C1 segment of cervical spinal cord (tissue), 14 donors: ENCODE measurements at places on chromosomes 11 and 22.
A peak's percentile ranks its signal among the peaks of the same experiment; 100 is the strongest.

- DNase-seq, result peak; percentile 63
Observed at GRCh38 chr11:2376751-2377451, at the start of gene CD81. TSS of gene CD81 (plus strand) at chr11:2377310. CDS start at chr11:2377550, 240 bp downstream.

GRCh38 chr11:93653080-93653479 lies 8.4 kb upstream of the CEP295 start:
- DNase-seq, result no peak

GRCh38 chr11:119560961-119561360 lies 138.0 kb upstream of the THY1 start:
- DNase-seq, result no peak

GRCh38 chr22:36325154-36326031 lies 62.4 kb downstream of the MYH9 start:
- DNase-seq, result no peak

DNA sequence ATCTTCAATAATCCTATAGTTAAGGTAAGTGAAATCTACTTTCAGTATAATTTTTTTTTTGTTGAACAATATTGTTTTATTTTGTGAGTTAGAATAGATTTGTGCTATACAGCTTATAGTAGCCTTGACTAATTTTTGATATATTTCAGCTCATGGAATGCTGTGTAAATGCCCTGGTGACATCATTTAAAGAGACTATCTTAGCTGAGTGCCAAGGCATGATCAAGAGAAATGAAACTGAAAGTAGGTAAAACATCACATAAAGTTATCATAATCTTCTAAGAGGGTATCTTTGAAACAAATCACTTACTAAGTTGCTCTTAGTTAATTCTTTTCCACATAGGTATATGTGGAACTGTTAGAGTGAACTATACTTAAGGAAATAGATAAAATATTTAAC lies 51.4 kb upstream of the ACAT1 start:
- no peak for DNase-seq

DNA sequence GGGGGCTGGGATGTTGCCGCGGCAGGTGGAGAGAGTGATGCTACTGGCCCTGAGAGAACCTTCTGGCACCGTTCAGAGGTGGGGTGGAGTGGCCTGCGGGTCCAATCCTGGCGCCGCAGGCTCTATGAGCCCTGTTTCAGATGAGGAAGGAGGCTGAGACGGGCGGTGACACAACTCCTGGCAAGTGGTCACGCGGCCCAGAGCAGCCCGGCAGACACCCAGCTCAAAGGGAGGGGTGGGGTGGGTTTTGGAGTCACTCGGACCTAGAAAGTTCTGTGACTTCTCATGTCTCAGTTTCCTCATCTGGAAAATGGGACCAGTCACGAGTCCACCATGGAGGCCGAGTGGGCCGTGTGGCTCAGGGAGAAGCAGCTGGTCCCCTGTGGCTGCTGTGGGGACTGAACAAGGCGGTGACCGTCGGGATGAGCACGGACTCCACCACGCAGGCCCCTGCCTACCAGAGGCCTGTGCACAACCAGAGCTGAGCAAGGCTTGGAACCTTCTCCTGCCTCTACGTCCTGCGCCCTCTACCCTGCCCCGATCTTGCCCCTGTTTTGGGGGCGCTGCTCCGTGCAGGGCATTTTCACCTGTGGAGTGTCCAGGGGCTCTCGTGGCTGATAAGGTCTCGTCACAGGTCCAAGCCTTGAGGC lies 3.7 kb downstream of the TSPO start:
- no peak for DNase-seq

GRCh38 chr11:126109941-126110731 lies 47.5 kb upstream of the CDON start:
- DNase-seq, result no peak

GRCh38 chr11:9745411-9746211 lies 81.7 kb downstream of the SWAP70 start:
- DNase-seq, result no peak

- DNase-seq, result no peak
Observed at GRCh38 chr11:115455613-115456012, 48.6 kb downstream of the CADM1 start.

DNA sequence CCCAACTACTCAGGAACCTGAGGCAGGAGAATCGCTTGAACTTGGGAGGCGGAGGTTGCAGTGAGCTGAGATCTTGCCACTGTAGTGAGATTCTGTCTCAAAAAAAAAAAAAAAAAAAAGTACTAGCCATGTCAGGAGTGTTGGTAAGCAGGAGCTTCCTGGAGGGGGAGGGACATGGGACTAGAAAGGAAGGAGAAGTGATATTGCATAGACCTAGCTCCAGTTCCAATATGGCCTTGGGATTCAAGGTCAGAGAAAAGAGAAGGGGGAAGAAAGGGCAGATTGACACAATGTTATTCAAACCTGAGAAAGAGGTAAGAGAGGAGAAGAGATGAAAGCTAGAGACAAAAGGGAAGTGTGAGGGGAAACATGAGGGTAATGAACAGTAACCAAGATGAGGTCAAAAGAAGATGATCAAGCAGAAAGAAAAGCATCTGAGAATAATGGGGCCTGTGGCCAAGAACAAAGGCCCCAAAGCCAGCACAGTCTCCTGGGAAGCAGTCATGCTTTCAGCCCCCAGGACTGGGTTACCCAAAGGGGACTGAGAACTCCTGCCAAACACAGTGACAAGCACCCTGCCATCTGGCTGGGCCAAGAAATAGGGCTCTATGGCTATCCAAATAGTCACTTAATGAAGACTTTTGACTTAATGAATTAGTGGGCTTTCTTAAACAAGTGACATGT lies 51.7 kb upstream of the FTH1 start:
- no peak for DNase-seq

- no peak for DNase-seq
Observed at GRCh38 chr11:8217926-8218325, 45.8 kb downstream of the LMO1 start.

DNA sequence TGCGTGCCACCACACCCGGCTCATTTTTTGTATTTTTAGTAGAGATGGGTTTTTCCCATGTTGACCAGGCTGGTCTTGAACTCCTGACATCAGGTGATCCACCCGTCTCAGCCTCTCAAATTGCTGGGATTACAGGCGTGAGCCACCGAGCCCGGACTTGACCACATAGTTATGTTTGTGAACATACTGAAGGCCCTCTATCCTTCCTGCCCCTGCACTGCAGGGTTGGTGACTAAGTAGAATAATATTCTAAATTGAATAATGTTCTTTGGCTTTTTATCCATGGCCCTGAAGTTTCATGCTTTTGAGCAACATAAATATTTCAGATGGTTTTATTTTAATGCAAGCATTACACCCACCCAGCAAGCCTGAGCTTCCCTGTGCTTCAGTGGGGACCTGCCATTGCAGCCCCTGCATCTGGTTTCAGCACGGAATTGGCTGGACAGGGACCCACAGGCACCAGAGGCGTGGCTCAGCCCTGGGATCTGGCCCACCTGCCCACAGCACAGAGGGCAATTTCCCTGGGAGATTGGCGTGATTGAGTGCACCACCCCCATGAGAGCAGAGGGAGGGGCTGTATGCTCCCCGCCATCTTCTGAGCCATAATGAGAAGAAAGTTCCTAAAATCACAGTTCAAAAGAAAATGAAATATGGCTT lies 460.5 kb downstream of the BRD1 start:
- DNase-seq, result no peak

DNA sequence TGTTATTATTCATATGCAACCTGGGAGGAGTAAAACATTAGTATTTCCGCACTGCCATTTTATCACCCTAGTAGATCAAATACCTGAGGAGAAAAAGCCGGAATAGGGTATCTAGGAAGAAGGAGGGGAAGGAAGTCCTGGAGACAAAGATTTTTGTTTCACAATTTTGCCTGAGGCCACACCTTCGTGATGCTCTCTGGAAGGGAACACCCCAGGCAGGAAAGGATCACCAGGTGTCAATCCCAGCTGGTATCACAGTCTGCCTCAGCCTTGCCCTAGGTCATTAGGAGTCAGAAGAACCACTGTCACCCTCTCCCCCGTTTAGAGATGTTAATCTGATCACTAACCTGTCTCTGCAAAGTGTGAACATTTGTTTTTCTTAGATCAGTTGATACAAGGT lies 35.4 kb upstream of the IGSF9B start:
- DNase-seq, result no peak

DNA sequence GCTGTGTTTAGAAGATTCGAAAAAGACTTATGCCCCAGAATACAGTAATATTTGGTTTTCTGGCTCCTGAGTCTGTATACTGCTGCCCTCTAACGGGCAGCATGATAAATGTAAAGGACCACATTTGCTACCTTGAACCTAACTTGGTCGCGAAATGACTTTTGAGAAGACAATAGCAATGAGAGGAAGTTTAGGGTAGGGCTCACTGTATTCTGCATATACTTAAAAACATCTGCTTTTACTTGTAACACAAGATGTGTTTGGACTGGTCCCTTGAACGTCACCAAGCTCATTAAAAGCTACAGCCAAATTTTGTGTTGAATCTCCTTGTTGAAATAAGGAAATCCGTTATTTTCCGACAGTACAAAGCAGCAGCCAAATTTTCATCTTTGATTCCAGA lies 309.1 kb downstream of the SWAP70 start:
- DNase-seq, result no peak

DNA sequence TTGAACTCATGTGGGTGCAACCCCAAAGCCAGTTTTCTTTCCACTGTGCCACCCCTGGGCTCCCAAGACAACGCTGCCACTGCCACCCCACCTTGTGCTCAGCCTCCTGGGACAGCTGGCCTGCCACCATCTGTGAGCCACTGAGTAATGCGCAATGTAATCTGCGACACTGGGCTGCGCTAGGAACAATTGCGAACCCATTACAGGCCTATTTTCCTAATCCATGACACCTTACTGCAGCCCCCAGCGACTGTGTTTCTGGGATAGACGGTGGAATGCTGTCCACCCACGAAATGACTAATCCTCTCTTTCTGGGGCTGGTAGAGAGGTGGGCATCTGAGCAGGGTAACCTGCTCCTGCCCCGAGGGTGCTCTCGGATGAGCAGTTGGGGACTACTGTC lies 22.2 kb downstream of the FLRT1 start:
- no peak for DNase-seq

- DNase-seq, result no peak
Observed at GRCh38 chr11:69299023-69299461, 5.1 kb downstream of the MYEOV start.

DNA sequence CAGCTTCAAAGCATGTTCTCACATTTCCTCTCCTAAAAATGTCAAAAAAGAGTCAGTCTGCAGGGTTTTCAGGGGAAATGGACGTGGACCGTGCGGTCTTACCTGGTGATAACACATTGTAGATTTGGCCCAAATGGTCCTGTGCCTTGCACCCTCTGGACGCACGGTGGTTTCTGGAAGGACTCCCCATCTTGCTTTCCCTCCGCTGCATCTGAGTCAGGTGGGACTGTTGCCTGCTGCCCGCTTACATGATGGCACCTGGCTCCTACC lies 1290.1 kb downstream of the TBC1D22A start:
- no peak for DNase-seq

DNA sequence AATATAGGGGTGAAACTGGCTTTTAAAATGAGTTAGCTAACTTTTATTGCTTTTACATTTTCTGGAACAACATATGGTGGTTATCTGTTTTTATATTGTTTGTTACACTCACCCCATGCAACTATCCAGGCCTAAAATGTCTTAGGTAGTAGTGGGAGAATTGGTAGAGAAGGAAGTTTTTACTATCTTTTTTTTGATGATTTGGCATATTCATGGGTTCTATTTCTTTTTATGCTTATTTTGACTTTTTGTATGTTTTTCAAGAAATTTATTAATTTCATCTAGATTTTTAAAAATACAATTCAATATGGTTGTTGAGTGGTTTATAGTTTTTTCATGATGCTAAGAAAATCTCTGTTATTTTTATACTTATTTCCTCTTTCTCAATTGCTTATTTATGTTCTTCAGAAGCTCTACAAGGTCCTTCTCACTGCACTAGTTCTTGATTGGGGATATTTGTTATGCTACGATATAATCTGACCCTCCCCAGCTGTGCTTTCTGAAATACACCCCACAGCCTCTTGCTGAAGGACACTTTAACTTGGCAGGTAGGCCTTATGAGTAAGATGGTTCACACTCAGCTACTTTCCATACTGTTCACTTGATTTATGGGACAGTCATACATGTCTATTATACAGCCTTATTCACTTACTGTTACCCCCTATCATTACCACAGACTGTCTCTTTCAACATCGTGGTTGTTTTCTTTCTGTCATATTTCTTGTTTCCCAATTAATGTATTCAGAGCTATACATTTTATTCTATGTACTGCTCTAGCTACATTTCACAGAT lies 431.2 kb downstream of the METTL15 start:
- no peak for DNase-seq

DNA sequence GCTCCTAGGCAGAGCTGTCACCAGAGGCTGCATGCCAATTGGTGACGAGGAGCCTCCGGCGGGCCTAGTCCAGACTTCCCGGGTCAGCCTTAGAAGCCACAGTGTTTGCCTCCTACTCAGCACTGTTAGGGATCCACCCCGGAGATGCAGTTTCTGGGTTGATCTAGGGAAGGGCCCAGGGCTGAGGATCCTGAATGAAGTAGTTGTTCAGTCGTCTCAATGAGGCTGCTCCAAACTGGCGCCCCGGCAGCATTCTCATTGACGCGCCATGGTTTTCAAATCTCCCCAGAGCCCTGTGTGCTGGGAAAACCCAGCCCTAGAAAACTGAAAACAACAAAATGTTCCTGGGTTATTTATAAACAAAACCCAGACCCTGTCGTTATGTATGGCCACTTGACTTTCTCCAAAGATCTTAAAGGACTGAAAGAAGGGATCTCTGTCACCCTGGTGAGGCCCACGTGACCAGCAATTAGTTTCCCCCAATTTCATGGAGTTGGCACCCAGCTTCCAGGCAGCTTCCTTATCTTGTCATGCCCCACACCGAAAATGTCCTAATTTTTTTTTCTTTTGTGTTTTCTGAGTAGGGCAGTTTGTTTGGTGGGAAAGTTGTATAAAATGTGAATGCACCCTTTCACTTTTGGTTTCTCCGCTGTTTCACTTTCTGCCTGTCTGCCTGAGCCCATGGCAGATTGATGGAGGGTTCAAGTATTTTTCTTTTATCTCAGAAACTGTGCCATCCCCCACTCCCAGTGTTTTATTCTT lies 2.0 kb upstream of the EHD1 start:
- no peak for DNase-seq

GRCh38 chr11:85540635-85541205 lies 86.4 kb downstream of the DLG2 start:
- no peak for DNase-seq
